Stimulated activated CD4-positive, alpha-beta T cell treated with anti-CD3 and anti-CD28 coated beads, Interleukin-12 subunit alpha, Interleukin-12 subunit beta, amount 100 ng/mL, for 24 hours (primary cell): ENCODE measurements at places on chromosomes 2 and 18.

DNA sequence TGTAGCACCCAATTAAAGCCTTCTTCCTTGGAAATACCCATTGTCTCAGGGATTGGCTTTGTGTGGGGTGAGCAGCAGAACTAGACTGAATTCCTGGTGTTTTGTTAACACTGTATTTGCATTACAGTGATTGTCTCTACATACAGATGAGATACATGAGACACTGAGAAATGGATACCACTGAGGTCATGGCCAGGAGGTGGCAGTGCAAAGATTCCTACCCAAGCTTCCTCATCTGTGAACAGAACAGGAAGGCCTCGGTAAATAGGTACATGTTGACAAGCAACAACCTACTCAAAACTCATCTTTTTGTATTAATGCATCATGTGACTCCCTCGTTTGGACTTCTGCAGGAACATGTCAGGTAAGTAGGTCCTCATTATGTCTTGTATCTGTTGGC, 445.8 kb upstream of the RGPD4 start:
- no peak for DNase-seq

DNA sequence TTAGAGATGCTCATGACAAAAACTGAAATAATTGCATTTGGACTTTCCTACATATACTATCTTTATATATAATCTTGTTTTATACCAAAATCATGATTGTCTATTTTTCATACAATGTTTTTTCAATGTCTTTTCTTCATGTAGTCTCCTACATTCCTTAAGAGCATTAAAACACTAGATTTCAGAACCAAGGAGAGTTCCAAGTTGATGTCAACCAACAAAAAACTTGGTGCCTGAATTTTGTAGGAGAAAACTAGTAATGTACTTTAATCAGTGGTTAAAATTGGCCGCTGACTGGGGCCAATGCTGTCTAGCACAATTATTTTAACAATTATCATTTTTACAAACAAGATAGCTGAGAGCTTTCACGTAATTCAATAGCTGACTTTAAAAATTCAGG, 678.8 kb downstream of the DCC start:
- DNase-seq, result no peak

GRCh38 chr2:204441316-204441715, 104.0 kb upstream of the PARD3B start:
- DNase-seq, result no peak

DNA sequence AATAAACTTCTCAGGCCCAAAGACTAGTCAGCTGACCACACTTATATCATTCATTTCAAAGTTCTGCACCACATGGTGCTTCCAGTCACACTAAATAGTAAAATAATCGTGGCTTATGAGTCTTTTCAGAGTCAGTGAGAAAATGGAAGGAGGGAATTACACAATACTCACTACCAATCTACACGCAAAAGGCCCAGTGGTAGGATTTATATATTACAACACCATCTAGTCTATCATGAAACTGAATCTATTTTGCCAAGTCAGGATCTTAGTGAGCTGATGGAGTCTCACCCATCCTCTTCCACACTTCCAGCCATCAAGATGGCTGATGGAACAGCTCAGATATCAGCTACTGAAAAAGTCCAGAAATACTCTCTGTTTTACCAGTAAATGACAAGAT, 21.9 kb downstream of the INO80D start:
- no peak for DNase-seq

DNA sequence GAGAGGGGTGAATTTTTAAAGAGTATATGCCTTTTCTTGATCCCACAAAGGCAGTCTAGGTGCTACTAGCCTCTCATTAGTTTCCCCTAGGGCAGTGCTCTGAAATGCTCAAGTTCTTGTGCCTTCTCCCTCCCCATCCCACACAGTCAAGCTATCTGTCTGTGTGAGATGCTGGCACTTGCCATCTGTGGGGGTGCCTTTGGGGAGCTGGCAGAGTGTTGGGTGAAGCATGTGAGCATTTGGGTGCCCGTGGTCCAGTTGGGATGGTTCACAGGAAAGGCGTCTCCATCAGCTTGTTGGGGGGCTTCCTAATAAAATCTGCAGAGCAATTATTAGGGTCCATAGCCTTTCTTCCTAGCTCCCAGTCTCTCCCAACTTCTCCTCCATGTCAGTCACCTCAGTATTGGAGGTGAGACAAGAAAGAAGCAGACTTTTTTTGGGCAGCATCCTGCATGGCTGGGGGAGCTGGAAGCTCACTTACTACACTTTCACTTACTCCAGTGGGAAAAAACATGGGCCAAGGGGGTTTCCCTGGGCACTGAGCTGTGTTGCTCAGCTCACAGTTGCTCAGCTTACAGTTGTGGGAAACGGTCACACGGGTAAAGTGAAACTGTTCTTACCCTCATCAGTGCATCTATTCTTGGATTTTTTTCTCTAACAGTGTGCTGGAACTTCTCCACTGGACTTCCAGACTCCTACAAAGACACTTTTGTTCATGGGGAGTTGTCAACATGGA, 29.3 kb downstream of the COLEC11 start:
- DNase-seq, result no peak

- peak; percentile 79 for DNase-seq
Measured at GRCh38 chr2:64488050-64488974, 34.4 kb downstream of the LGALSL start.

GRCh38 chr18:76407681-76408080, 87.4 kb downstream of the ZNF516 start:
- no peak for DNase-seq

DNA sequence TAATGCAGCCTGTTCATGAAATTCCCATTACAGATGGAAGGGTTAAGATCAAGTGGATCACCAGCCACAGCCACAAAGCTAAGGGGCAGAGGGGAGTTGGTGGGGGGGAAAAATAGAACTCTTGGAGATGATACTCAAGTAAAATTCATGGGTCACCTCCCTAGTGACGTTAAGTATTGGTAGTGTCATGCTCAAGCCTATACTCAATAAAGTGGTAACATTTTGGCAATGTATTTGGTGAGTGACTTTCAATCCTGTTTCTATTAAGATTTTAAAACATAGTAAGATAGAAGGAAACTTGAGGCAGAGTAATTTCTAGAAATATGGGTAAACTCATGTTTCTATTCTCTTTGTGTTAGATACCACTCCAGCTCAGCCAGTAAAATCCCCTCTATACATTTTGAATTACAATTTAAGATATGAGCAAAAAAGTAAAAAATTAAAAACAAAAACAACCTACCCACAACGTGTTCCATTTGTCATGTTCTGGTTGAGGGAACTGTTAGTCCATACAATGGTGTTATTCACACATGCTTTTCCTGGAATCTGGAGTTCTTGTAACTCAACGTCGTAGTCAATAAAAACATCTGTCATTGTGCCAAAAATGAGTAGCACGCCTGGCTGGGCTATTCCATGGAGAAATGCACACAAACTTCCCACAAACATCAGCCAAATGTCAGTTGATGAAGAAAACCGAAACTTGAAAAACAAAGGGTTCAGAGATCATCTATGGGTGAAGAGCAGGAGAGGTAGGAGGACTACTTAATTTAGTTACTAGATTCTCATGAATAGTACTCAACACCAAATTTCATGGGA, 18.1 kb downstream of the ABCB11 start:
- DNase-seq, result no peak

GRCh38 chr2:15348636-15349035, 212.5 kb downstream of the NBAS start:
- DNase-seq, result no peak

DNA sequence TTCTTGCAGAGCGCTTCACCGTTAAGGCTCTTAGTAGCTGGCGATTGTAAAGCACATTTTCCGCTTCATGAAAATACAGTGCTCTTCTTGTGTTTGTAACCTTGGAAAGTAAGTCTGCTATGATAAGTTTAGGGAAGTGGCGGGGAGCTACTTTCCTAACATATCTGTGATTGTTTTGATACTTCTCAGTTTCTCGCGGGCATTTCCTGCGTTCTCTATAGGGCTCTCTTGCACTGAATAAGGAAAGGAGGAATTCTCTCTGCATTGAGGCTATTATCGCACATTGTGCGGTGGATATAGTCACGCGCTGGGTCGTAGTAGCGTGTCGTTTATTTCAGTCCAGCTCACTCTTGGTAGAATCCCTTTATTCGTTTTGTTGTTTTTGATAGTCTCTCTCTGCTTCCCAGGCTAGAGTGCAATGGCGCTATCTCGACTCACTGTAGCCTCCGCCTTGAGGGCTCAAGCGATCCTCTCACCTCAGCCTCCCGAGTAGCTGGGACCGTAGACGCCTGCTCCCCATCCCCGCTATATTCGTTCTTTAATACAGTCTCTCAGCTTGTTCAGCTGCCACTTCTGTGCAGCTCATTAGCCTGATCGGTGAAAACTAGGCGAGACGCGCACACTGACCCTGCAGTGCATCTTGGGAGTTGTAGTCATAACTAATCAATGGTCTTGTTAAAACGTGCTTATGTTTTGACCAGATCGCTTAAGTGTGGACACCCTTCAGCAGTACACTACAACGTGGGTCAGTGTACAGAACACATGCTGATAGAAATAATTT, 1.0 kb upstream of the PPP4R3B start:
- no peak for DNase-seq

DNA sequence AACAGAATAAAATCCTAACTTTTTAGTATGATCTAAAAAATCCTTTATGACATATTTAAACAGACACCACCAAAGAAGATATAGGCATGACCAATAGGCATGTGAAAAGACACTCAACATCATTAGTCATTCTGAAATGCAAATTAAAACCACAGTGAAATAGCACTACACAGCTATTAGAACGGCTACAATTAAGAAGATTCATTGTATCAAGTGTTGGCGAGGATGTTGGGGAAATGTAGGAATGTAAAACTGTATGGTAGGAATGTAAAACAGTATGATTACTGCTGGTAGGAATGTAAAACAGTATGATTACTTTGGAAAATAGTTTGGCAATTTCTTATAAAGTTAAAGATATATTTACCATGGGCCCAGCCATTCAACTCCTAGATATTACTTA, 253.3 kb upstream of the TCF4 start:
- no peak for DNase-seq

DNA sequence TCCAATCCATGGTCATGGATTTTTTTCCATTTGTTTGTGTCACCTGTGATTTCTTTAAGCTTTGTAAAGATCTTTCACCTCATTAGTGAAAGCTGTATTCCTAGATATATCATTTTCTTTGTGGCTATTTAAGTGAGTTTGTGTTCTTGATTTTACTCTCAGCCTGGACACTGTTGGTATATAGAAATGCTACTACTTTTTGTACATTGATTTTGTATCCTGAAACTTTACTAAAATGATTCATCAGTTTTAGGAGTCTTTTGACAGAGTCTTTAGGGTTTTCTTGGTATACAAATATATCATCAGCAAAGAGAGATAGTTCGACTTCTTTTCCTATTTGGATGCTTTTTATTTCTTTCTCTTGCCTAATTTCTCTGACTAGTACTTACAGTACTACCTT, 12.3 kb downstream of the GKN2 start:
- DNase-seq, result no peak

GRCh38 chr2:101758001-101758400, 60.5 kb downstream of the MAP4K4 start:
- DNase-seq, result no peak

DNA sequence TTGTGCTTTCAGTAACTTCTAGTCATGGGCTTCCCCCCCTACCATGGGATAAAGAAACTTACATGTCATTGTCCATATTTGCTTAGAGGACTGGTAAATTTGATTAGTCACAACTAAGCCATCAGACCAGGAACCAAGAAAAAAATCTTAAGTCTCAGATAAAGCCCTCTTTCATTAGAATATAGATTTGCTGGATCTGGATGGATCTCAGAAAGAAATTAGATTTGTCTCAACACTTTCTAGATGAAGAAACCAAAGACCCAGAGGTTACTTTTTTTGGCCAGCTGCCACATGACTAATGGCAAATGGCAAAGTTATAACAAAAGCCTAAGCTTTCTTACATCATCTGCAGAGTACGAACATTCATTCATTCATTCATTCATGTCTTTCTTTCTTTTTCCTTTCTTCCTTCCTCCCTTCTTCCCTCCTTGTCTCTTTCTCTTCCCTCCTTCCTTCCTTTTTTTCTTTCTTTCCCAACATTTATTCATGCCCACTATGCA, 60.2 kb downstream of the CDCA7 start:
- DNase-seq, result no peak

DNA sequence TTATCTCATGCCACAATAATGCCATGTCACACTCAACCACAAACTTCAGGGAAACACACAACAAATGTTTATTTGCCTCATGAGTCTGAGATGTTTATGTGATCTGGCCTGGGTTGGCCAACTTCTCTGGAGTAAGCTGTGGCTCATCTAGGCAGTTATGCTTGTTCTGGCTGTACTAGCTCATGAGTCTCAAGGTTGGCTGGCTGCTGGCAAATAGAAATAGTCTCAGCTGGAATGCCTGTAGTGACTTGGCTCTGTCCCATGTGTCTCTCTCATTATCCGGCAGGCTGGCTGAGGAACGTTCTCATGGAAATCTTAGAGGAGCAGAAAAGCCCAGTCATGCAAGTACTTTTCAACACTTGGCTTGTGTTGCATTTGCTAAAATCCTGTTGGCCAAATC, 234.9 kb upstream of the CDH2 start:
- DNase-seq, result no peak

DNA sequence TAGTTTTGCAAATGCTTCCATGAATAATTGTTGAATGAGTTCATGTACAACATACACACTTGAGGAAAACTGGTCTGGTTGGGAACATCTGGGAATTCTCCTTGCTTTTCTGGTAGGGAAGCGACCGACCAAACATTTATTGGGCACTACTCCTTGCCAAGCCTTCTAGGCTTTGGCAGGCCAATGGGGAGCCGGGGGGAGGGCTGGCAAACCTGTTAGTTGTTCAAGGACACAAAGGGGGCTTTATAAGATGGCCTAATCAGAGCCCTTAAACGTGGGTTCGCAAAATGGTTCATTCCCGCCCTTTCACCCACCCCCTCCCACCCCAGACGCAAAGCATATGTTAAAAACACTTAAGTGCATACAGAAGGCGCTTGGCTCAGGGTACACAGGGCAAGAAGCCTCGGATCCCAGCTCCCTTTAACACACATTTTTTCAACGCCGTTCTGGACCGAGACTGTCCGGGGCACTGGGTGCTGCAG, 844 bp upstream of the VSNL1 start:
- no peak for DNase-seq

GRCh38 chr2:159720676-159721075, 8.4 kb downstream of the MARCHF7 start:
- no peak for DNase-seq

GRCh38 chr2:39124746-39125057, 3.9 kb upstream of the SOS1 start:
- peak; percentile 15 for DNase-seq

GRCh38 chr2:44649381-44649780, 287.6 kb downstream of the CAMKMT start:
- no peak for DNase-seq

GRCh38 chr2:38180754-38181153, 104.8 kb upstream of the CYP1B1 start:
- DNase-seq, result no peak

DNA sequence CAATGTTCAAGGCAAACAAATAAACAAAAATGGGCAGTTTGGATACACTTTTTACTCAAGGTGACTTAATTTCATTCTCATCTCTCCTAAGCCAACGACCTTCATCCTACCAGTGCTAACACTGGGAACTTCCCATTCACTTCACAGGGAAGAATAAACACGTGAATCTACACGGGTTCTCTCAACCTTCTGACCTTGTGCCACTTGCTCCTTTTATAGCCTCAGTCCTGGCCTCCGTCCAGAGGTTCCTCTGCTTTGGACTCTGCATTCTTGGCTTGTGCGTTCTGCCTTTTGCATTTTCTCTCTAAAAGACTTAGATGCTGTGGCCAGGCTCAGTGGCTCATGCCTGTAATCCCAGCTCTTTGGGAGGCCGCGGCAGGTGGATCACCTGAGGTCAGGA, 13.8 kb downstream of the ZNF2 start:
- DNase-seq, result no peak
